ENCODE measurements at places on chromosomes 6 and 20. TPM values are rescaled to one million over a fixed set of nuclear protein-coding genes. Genes with fewer than 3 reads are reported as not detected.

DNA sequence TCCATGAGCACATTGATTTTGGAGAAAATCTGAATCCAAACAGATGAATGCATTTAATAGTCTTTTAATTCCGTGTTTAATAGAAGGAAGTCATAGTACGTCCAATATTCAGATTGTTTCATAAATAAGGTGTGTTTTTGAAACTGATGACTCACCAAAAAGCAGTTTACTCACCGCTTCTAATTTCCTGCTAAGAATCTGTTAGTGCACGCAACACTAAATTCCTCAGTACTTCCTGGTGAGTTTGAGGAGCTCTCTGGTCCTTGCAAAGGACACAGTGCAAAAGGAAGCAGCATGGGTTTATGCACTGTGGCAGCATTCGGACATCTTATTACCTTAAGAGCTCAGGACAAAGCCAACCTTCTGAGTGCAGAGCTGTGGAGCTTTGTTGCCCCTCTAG, 2.3 kb upstream of the ADGRF1 start:
- H3K4me3 ChIP-seq, result no peak overlapping the region
- no peaks in the 10 kb centered on the region for H3K4me1 ChIP-seq
- no peaks in the 10 kb centered on the region for H3K36me3 ChIP-seq
- no peak for DNase-seq
- no peak overlapping the region for H3K27ac ChIP-seq
- H3K27me3 ChIP-seq, result no peaks in the 10 kb centered on the region

- no peaks in the 10 kb centered on the region for H3K4me1 ChIP-seq
- no peaks in the 10 kb centered on the region for H3K27me3 ChIP-seq
- H3K4me3 ChIP-seq, result no peak overlapping the region
- no peak for DNase-seq
- no peaks in the 10 kb centered on the region for H3K36me3 ChIP-seq
Measured at GRCh38 chr6:56343295-56343694, 95.9 kb upstream of the COL21A1 start.

GRCh38 chr6:44294832-44295791, 18.0 kb downstream of the AARS2 start:
- H3K36me3 ChIP-seq, result peaks cover 2% of the 10 kb centered on the region
- DNase-seq, result no peak
- H3K4me1 ChIP-seq, result peaks cover 21% of the 10 kb centered on the region
- H3K4me3 ChIP-seq, result no peak overlapping the region
- no peak overlapping the region for H3K27ac ChIP-seq
- peaks cover 29% of the 10 kb centered on the region for H3K27me3 ChIP-seq

DNA sequence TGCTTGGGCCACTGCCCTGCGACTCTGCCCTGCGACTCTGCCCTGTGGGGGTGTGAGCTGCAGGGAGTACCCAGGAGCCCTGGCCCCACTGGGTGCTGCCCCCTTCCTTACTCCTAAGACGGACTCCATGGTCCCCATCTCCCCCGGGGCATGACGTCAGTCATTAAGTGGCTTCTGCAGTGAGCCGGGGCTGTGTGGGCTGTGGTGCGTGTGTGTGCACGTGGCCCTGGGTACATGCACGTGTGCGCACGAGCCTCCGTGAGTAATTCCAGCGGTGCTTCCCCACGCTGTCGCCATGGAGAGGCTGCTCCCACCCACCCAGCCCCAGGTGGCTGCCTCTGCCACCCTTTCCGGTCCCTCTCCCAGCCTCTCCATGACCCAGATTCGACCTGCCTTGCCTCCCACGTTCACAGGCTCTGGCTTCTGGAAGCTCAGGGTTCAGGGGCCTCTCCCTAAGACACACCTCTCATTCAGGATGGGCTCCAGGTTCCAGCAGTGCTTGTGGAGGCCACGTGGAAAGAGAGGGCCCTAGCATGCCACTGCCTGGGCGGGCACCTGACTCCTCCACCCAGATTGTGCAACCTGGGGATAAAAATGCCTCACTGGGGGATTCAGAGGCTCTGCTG, 88.3 kb downstream of the DLGAP4 start:
- H3K4me3 ChIP-seq, result no peak overlapping the region
- H3K27ac ChIP-seq, result no peak overlapping the region
- DNase-seq, result no peak

- no peaks in the 10 kb centered on the region for H3K4me1 ChIP-seq
- no peak for DNase-seq
- no peaks in the 10 kb centered on the region for H3K36me3 ChIP-seq
Measured at GRCh38 chr6:1328129-1328800, 16.4 kb downstream of the FOXQ1 start.

DNA sequence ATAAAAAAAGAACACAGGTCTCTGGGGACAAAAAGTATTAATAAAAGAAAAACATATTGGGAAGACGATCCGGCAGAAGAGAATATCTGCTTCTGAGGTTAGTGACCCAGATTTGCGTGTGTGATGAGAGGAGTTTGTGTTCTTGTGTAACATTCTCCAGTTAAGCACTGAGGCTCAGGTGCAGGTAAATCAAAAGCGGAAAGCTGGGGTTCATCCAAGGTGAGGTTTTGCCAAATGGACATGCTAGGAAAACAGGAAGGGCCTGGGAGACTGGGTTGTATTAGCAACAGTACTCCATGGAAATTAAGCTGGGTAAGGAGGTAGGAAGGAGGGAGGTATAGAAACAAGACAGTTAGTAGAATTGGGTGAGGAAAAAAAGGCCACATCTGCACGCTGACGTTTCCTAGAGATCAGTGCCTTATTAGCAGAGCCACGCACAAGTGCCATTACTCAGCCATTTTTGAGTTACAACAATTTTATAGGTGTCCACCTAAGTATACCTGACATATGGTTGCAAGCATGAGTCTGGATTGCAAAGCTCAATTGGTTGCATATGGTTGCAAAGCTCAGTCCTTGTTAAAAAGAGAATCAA, 139.6 kb downstream of the ZMYND8 start:
- no peak overlapping the region for H3K27ac ChIP-seq
- no peak overlapping the region for H3K4me3 ChIP-seq
- no peaks in the 10 kb centered on the region for H3K4me1 ChIP-seq
- DNase-seq, result no peak
- H3K36me3 ChIP-seq, result peaks cover 48% of the 10 kb centered on the region
- H3K27me3 ChIP-seq, result no peaks in the 10 kb centered on the region

DNA sequence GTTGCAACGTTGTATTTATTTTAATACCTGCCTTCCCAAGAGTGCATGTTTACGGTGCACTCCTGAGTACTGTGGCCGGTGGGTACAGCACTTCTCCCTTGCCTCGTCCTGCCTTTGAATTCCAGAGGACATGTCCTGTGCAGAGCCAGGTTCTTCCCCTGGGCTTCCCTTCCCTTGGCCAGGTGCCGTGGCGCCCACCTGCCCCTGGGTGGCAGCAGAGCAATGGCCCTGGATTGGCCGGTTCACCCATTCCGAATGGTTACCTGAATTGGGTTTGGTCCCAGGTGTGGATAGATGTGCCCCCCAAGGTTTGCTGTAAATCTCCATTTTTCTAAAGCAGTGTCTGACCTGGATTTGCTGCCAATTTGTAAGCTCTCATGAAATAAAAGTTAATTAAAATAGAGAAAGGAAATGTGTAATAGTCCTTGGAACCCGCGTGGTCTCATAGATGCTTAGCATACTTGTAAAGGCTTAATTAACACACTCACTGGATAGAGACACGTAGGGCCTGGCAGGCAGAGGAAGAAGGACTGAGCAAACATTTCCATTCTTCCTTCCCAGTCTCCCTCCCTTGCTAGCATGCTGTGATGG, 40.6 kb downstream of the DTD1 start:
- peaks cover 8% of the 10 kb centered on the region for H3K4me1 ChIP-seq
- no peak for DNase-seq
- H3K4me3 ChIP-seq, result no peak overlapping the region
- peaks cover 9% of the 10 kb centered on the region for H3K36me3 ChIP-seq

ZSCAN31 gene
- 19.9 TPM for total RNA-seq

GRCh38 chr6:37036146-37036545, 30.7 kb downstream of the FGD2 start:
- no peak overlapping the region for H3K27ac ChIP-seq
- H3K27me3 ChIP-seq, result no peaks in the 10 kb centered on the region
- no peak overlapping the region for H3K4me3 ChIP-seq
- H3K4me1 ChIP-seq, result peaks cover 7% of the 10 kb centered on the region
- no peaks in the 10 kb centered on the region for H3K36me3 ChIP-seq

DNA sequence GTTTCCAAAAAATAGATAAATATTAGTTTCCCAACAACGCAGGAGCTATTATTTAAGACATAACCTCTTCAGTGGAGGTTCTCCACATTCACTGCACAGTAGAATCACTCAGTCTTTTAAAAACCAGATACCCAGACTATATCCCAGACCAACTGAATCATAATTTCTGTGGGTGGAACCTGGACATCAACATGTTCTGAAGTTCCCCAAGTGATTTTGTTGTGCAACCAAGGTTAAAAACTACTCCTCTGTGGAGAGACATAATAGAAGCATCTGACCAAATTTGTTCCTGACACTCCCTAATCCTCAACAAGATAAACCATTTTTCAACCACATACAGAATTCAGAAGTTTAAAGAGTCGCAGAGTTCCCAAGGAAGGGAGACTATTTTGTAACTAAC, 42.3 kb downstream of the STK38 start:
- no peaks in the 10 kb centered on the region for H3K4me1 ChIP-seq
- no peaks in the 10 kb centered on the region for H3K27me3 ChIP-seq
- no peak for DNase-seq
- H3K27ac ChIP-seq, result no peak overlapping the region
- H3K36me3 ChIP-seq, result peaks cover 14% of the 10 kb centered on the region
- H3K4me3 ChIP-seq, result no peak overlapping the region

DNA sequence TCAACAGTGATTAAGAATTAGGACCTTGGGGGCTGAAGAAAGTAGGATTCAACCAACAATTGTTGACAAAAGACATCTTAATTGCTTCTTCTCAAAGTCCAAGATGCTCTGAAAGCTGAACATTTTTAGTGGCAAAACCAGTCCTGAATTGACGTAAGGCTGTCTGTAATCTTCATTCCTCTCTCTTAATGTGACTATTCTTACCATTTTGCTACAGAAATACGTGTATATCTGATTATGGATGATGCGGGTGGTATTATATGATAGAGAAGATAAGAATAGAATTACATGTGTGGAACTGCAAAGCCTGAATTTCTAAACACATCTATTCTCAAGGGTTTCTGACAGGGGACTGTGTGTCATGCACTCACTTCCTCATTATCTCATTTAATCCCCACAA, 130.3 kb upstream of the SASH1 start:
- H3K36me3 ChIP-seq, result no peaks in the 10 kb centered on the region
- no peak overlapping the region for H3K4me3 ChIP-seq
- no peaks in the 10 kb centered on the region for H3K27me3 ChIP-seq
- H3K4me1 ChIP-seq, result peaks cover 5% of the 10 kb centered on the region
- no peak overlapping the region for H3K27ac ChIP-seq

HRH3 gene
- total RNA-seq, result 0.66 TPM

GRCh38 chr6:104718672-104719071, 141.0 kb downstream of the HACE1 start:
- H3K36me3 ChIP-seq, result no peaks in the 10 kb centered on the region
- H3K4me3 ChIP-seq, result no peak overlapping the region
- H3K27ac ChIP-seq, result no peak overlapping the region
- DNase-seq, result no peak

PBX2 gene
- 32.6 TPM for total RNA-seq

GRCh38 chr6:111992851-111993250, 61.1 kb upstream of the CCN6 start:
- no peak for DNase-seq
- peaks cover 16% of the 10 kb centered on the region for H3K4me1 ChIP-seq
- no peak overlapping the region for H3K4me3 ChIP-seq
- H3K27ac ChIP-seq, result no peak overlapping the region
- H3K36me3 ChIP-seq, result no peaks in the 10 kb centered on the region

DNA sequence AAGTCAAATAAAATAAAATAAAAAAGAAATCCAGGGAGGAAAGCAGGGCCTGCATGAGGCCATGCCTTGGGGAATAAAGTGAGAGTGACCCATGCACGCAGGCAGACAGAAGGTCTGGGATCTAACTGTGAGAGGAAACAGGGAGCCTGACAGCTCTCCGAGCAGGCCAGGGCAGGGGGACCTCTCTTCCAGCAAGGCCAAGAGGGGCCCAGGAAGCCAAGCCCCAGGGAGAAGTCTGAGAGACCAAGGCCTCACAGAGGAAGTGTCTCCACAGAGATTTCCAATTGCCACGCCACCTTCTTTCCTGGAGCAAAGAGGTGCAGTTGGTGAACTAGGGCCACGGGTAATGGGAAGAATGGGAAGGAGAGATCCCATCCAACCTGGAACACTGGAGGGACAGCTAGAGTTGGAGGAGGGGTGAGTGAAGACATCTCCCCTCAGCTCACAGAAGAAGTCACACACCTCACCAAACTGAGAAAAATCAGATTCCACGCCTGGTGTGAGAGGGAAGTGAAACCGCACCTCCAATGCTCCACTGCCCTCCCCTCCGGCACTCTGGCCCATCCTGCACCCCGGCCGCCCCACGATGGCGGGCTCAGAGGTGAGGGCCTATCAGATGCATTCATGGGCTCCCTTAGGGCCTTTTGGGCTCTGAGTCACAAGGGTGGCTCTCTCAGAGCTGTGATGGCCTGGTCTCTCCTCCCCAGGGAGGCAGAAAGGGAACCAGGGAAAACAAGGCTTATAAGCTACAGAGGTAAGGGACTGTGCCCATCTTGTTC, 25.1 kb upstream of the TAF8 start:
- no peaks in the 10 kb centered on the region for H3K27me3 ChIP-seq
- no peak for DNase-seq
- no peaks in the 10 kb centered on the region for H3K36me3 ChIP-seq
- peaks cover under 1% of the 10 kb centered on the region for H3K4me1 ChIP-seq
- no peak overlapping the region for H3K27ac ChIP-seq
- no peak overlapping the region for H3K4me3 ChIP-seq

BEND3 gene
- 3.1 TPM for total RNA-seq

PROKR2 gene
- total RNA-seq, result 3.2 TPM

PMEPA1 gene
- 15.8 TPM for total RNA-seq

BHLHE23 gene
- total RNA-seq, result not detected

PTK7 gene
- total RNA-seq, result 43.7 TPM

TLDC2 gene
- total RNA-seq, result 0.40 TPM

DNA sequence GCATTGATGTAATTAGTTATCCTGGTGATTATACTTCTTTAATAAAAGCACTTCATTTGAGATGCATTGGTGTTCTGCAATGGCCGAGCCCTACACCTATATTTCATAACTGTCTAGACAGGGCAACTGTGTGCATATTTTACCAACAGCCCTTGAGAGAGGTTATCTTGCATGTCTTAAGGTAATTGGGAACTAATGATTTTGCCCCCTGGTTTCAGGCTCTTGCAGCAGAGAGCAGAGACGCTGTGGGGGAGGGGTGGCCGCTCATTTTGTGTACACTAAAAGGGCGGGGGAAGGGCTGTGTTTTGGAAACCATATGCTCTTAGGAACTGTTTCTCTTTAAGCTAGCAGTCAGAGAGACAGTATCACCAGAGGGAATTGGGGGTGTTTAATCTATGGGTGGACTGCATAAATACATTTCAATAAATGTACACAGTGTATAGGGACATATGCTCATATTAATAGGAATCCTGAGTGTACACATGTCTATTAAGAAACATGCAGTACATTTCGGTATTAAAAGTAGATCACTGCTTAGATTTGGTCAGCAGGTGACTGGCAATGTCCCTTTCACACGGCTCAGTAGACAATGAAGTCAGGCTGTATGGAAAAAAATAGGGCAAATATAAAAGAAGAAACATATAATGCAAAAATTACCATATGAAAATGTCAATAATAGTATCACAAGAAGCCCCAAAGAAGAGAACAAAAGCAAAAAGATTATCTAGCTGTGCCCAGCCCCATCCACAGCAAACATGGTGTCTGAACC, 402.9 kb upstream of the CITED2 start:
- DNase-seq, result peak; percentile 69
- H3K27ac ChIP-seq, result peak overlapping the region; percentile 15
- no peaks in the 10 kb centered on the region for H3K36me3 ChIP-seq
- H3K4me3 ChIP-seq, result no peak overlapping the region
- no peaks in the 10 kb centered on the region for H3K27me3 ChIP-seq
